Tracheal epithelial cell (primary cell): ENCODE measurements at places on chromosomes 16 and 17. TPM values are rescaled to one million over a fixed set of nuclear protein-coding genes. Genes with fewer than 3 reads are reported as not detected.

CACNA1G gene
- not detected in 2 replicates for total RNA-seq

SCGB1C2 gene
- total RNA-seq, result not detected in 2 replicates

PMP22 gene
- total RNA-seq, result 0.48 TPM in 1 of 2 replicates, not detected in the other

HAS3 gene
- 15.6 and 35.4 TPM in 2 replicates for total RNA-seq

KRT36 gene
- total RNA-seq, result not detected in 2 replicates

HASPIN gene
- 0.43 and 2.2 TPM in 2 replicates for total RNA-seq

OTOP3 gene
- not detected in 2 replicates for total RNA-seq

ZNF646 gene
- 11.3 and 12.8 TPM in 2 replicates for total RNA-seq

TMEM100 gene
- not detected in 2 replicates for total RNA-seq

KRT28 gene
- total RNA-seq, result not detected in 2 replicates

IRX3 gene
- total RNA-seq, result 2.4 and 3.4 TPM in 2 replicates

FLII gene
- 354 and 405 TPM in 2 replicates for total RNA-seq

ITGB3 gene
- total RNA-seq, result 0.64 and 97.1 TPM in 2 replicates

SPATA22 gene
- total RNA-seq, result 0.24 TPM in 1 of 2 replicates, not detected in the other

GAS7 gene
- total RNA-seq, result 0.48 and 0.64 TPM in 2 replicates

PHKB gene
- 36.0 and 52.3 TPM in 2 replicates for total RNA-seq

SYNGR3 gene
- total RNA-seq, result 4.7 and 4.8 TPM in 2 replicates

C16orf96 gene
- under 0.01 TPM in 1 of 2 replicates, not detected in the other for total RNA-seq

CA5A gene
- not detected in 2 replicates for total RNA-seq
